Activated naive CD4-positive, alpha-beta T cell treated with anti-CD3 and anti-CD28 coated beads, Interleukin-2, amount 50 U/mL, for 72 hours (primary cell): ENCODE measurements at places on chromosomes 2 and 18. TPM values are rescaled to one million over a fixed set of nuclear protein-coding genes. Genes with fewer than 3 reads are reported as not detected.

- no peak for DNase-seq
These were observed 29.2 kb upstream of the ALLC start for GRCh38 chr2:3628800-3629199.

DNA sequence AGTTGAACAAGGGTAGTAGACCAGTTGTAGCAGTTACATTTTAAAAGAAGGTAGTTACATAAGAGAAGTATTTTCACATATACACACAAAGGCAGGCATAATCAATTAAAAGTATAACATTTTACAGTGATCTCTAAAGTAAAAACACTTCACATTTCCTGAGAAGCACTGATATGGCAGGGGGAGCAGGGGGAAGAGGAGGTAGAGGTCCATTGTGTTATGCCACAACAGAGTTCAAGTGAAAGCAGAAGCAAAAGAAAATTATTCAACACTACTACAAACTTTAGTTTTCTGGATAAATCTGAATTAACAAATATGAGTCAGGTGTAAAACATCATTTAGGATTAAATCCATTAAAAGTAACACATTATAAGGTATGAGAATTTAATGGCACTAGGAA lies 38.4 kb downstream of the ROCK1 start:
- DNase-seq, result no peak

DNA sequence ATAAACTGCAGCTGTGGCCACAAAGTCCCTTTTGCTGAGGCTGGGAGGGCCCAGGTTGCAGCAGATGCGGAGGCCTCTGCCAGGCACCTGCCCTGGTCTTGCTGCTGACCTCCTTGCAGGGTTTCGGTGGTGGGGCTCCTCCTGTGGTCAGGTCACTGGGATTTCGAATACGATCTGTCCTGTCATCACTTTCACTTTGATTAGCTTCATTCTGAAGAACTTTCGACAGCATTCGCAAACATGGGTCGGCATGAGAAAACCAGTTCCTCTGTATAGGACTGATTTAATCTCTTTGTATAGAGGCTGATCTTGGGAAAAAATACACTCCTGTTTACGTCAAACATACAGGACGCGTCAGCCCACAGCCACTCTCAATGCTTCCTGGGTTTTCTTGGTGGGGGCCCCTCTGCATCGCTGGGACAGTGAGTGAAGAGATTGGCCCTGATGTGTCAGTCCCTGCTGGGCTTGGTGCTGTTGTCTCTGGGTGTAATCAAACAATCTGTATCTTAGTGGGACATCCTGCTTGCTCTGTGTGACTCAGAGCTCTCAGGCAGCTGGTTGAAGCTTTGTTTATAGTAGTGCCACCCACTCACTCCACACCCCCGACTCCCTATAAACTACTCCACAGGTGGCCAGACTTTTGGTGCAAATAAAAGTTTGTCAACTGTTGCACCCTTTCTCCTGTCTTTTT lies 209.4 kb upstream of the CXCR4 start:
- peak; percentile 70 for DNase-seq

DNA sequence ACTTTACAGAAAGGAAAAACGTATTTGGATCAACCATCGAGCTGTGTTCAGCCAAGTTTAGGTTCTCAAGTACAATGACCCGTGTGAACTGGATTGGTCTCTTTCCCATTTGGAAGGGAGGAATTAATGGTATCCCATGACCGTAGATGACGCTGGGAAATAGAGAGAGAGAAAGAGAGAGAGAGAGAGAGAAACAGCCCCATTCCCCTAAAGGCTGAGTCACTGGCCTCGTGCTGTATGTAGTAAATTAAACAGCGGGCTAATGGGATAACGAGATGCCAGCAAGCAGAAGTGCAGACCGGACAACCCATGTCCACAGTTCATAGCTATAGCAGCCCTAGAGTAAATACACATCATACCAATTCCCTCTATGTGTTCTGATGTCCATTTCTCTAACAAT lies 99.6 kb downstream of the BCL11A start:
- no peak for DNase-seq

Gene DPP4
- 42.0 TPM for total RNA-seq

GRCh38 chr18:62070302-62070701 lies 116.6 kb downstream of the PIGN start:
- no peak for DNase-seq

DNA sequence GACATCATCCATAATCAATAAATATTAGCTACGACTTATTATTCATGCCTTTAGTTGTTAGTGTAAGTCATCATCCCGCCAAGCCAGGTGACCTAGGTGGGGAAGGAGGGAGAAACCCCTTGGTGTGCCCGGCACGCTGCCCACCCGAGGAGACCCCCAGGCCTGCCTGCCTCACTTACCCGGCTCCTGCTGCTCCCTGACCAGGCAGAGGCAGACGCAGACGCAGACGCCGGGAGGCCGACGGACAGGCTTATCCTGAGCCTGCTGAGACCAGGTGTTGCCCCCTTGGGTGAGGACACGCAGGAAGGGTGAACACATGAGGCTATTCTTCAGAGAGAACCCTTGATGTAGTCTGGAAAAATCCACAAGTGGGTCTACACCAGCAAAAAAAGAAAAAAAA lies 401.8 kb downstream of the GALR1 start:
- DNase-seq, result no peak

Gene COL3A1
- total RNA-seq, result 0.16 TPM

Gene BOLL
- total RNA-seq, result not detected

- DNase-seq, result peak; percentile 55
These were observed 207.4 kb downstream of the ARL6IP6 start for GRCh38 chr2:152925547-152926448.
